ENCODE measurements at places on chromosomes 2 and 18.

DNA sequence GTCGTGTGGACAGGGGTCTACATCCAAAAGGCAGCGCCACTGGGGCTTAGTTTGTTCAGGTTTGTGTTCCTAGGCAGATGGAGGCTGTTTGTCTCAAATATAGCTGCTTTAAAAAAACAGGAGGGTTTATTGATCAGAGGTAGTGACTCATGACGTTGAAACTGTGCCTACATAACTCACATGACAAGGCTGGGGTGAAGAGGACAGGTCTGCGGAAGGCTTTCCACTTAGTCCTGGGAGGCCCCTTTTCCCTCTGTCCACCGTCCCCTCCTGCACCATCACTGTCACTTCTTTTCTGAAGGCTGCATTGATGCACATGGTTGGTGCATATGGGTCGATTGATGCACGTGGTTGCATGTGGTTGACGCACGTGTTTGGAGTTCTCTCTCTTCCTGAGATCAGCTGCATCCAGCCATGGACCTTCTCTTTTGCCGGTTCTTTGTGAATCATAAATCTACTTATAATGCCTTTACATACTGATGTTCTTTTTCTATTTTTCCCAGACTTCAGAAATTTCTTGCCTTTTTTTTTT lies 10.9 kb downstream of the SH3RF3 start:
- no peaks in the 10 kb centered on the region for H3K4me1 ChIP-seq
- no peak overlapping the region for H3K27ac ChIP-seq
- no peaks in the 10 kb centered on the region for H3K36me3 ChIP-seq
- H3K4me3 ChIP-seq, result no peak overlapping the region
- no peak for DNase-seq

- no peaks in the 10 kb centered on the region for H3K4me1 ChIP-seq
- no peak overlapping the region for H3K27ac ChIP-seq
- no peak for DNase-seq
- H3K27me3 ChIP-seq, result no peaks in the 10 kb centered on the region
- peaks cover 5% of the 10 kb centered on the region for H3K36me3 ChIP-seq
- H3K4me3 ChIP-seq, result no peak overlapping the region
Measured at GRCh38 chr2:15222856-15223255, 338.3 kb downstream of the NBAS start.

DNA sequence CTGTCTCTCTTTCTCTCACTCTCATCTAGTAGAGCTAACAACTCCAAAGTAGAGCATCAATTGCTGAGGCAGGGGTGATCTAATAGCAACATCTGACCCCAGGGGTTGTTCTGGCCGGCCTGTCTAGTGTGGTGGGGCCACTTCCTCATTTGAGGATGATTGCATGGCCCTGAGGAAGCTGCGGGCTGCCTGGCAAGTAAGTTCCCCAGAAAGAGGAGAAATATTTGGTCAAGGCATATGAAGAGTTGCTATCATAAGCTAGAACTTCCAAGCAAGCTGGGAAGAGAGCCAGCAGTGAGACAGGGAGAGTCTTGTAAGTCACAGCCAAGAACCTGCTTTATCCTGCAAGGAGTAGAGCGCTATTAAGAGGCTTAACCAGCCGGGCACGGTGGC lies 50.8 kb upstream of the TMEM87B start:
- H3K27ac ChIP-seq, result no peak overlapping the region
- H3K4me1 ChIP-seq, result peaks cover 2% of the 10 kb centered on the region

DNA sequence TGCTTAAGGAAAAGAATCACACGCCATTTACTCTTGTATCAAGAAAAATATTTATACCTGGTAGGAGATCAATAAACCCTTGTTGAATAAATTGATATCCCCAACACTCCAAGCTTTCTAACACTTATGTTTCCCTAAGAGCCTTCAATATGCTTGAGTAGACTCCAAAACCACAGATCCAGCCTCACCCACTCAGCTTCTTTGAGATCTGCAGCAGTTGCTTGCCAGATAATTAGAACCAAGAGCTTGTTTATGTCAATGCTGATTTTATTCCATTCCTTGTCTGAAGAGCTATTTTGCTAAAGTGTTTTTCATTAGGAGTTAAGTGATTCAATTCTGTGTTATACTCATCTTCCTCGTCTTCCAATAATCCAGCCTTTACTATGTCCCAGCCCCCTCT lies 26.3 kb upstream of the CRIM1 start:
- H3K27ac ChIP-seq, result no peak overlapping the region
- no peak overlapping the region for H3K4me3 ChIP-seq
- H3K27me3 ChIP-seq, result no peaks in the 10 kb centered on the region

- H3K4me1 ChIP-seq, result no peaks in the 10 kb centered on the region
- no peak overlapping the region for H3K4me3 ChIP-seq
- no peak for DNase-seq
- H3K36me3 ChIP-seq, result no peaks in the 10 kb centered on the region
- H3K27ac ChIP-seq, result no peak overlapping the region
Measured at GRCh38 chr18:7809978-7810377, 242.9 kb downstream of the PTPRM start.

DNA sequence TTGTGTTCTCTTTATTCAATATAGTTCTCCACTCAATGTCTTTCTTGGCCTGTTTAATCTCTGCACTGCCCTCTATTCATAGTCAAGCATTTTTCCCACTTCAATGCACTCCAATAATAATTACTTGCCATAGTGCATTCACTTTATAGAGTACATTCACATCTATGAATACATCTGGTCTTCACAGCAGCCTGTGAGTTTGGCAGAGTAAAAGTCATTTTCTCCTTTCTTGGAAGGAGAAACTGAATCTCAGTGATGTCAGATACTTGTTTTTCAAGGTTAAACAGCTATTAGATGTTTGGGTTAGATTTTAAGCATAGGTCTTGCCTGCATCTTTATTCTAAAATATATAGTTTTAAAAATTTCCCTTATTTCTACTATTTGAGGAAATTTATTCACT lies 373.2 kb downstream of the TRIB2 start:
- no peaks in the 10 kb centered on the region for H3K36me3 ChIP-seq
- DNase-seq, result no peak
- H3K27ac ChIP-seq, result no peak overlapping the region
- no peaks in the 10 kb centered on the region for H3K27me3 ChIP-seq
- H3K4me1 ChIP-seq, result no peaks in the 10 kb centered on the region
- no peak overlapping the region for H3K4me3 ChIP-seq

DNA sequence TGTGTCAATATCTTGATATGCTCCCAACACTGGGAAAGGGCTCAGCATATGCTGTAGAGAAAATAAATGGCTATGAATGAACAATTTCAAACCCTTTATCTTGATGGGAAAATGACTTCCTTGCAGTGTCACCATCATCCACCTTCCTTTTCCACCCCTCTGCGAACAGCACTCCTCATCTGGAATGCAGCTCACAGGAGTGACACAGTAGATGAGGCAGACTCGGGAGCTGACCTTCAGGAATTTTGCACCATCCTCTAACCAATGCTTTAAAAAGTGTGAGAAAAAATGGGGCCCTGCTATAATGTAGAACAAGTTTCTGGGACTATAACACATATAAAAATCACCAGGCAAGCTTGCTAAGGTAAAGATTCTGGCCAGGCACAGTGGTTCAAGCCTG lies 41.3 kb upstream of the YPEL5 start:
- DNase-seq, result no peak
- H3K27me3 ChIP-seq, result no peaks in the 10 kb centered on the region
- H3K27ac ChIP-seq, result no peak overlapping the region
- no peak overlapping the region for H3K4me3 ChIP-seq
- H3K4me1 ChIP-seq, result no peaks in the 10 kb centered on the region

DNA sequence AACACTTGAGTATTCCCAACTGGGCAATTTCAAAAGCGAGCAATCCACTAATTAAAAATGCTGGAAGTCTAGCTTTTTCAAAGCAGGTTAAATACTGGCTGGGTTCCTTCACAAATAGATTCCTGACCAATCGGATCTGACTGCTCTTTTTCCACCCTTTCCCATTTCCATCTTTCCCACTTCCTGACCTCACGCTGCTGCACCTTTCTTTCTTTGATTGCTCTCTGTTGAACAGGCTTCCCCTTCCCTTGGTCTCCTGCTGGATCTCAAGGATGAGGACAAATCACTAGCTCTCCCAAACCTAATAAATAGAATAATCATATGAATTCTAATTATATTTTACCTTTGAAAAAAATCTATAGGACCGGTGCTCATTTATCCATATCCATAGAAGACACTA lies 121.2 kb downstream of the TCF4 start:
- no peaks in the 10 kb centered on the region for H3K27me3 ChIP-seq
- H3K4me1 ChIP-seq, result no peaks in the 10 kb centered on the region
- no peaks in the 10 kb centered on the region for H3K36me3 ChIP-seq
- no peak for DNase-seq

DNA sequence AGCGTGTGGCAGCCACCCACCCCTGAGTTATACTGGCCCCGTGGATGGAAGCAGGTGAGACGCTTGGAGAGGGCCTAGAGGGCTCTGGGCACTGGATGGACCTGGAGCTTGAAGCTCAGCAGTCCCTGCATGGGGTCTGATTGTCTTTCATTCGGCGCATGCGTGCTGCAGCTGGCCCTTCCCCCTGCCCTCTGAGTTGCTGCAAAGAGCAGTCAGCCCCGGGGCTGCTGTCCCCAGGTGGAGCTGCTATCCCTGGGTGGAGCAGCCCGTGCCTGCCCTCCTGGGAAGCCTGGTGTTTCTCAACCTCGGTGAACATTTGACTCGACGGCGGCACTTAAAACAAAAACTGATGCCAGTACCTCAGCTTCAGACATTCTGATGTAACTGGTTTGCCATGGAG lies 29.6 kb downstream of the IGFBP5 start:
- peaks cover 2% of the 10 kb centered on the region for H3K36me3 ChIP-seq
- no peaks in the 10 kb centered on the region for H3K4me1 ChIP-seq
- peak; percentile 63 for DNase-seq
- H3K27me3 ChIP-seq, result no peaks in the 10 kb centered on the region
- H3K27ac ChIP-seq, result no peak overlapping the region

DNA sequence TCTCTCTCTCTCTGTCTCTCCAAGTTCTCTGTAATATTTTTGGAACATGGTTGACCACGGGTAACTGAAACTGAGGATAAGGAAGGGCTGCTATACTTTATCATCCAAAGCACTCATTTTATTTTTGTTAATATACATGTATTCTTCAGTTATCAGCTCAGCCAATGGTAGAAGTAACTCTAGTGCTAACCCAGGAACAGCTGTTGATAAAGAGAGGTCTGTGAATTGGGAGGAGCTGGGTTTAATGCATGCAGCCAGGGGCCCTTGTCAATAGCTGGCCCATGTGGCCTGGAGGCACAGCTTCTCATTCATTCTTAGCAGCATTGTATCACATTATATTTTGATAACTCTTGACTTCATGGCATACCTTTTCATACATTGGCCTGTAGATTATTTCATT lies 401.6 kb downstream of the EPHA4 start:
- no peak overlapping the region for H3K27ac ChIP-seq
- DNase-seq, result no peak
- no peak overlapping the region for H3K4me3 ChIP-seq
- no peaks in the 10 kb centered on the region for H3K4me1 ChIP-seq
- H3K36me3 ChIP-seq, result no peaks in the 10 kb centered on the region

- no peaks in the 10 kb centered on the region for H3K27me3 ChIP-seq
- no peak overlapping the region for H3K4me3 ChIP-seq
- no peaks in the 10 kb centered on the region for H3K36me3 ChIP-seq
- no peak for DNase-seq
- H3K4me1 ChIP-seq, result peaks cover 11% of the 10 kb centered on the region
Measured at GRCh38 chr2:108536133-108536780, 2.0 kb downstream of the LIMS1 start.

DNA sequence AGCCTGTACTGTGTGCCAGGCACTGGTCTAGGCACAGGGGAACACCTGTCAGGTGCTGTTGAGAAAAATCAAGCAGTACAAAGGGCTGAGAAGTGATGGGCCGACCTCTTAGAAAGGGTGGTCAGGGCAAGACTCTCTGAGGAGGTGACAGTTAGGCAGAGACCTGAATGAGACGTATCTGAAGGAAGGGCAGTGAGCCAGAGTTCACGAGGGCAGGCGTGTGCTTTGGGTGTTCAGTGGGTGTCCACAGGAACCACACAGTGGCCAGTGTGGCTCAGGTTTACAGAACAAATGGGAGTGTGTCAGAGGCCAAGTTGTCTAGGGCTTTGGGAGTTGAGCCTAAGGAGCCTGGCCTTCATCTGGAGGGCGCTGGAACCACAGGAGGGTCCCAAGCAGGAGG lies 6.2 kb downstream of the ARMC9 start:
- H3K4me3 ChIP-seq, result no peak overlapping the region
- DNase-seq, result no peak
- H3K36me3 ChIP-seq, result no peaks in the 10 kb centered on the region
- no peaks in the 10 kb centered on the region for H3K27me3 ChIP-seq
- H3K4me1 ChIP-seq, result no peaks in the 10 kb centered on the region

GRCh38 chr2:48120759-48121242 lies 214.5 kb upstream of the FBXO11 start:
- DNase-seq, result no peak
- no peak overlapping the region for H3K4me3 ChIP-seq
- H3K27me3 ChIP-seq, result no peaks in the 10 kb centered on the region
- H3K4me1 ChIP-seq, result no peaks in the 10 kb centered on the region
- H3K27ac ChIP-seq, result no peak overlapping the region

GRCh38 chr2:127633556-127634065 lies 12.3 kb upstream of the GPR17 start:
- H3K27me3 ChIP-seq, result no peaks in the 10 kb centered on the region
- H3K4me3 ChIP-seq, result no peak overlapping the region
- no peaks in the 10 kb centered on the region for H3K4me1 ChIP-seq
- H3K36me3 ChIP-seq, result no peaks in the 10 kb centered on the region
- no peak overlapping the region for H3K27ac ChIP-seq

GRCh38 chr18:2627821-2628276 lies 27.7 kb upstream of the SMCHD1 start:
- no peak overlapping the region for H3K4me3 ChIP-seq
- no peak for DNase-seq
- no peaks in the 10 kb centered on the region for H3K36me3 ChIP-seq
- no peaks in the 10 kb centered on the region for H3K4me1 ChIP-seq
